ENCODE measurements at places on chromosomes 2 and 18.

DNA sequence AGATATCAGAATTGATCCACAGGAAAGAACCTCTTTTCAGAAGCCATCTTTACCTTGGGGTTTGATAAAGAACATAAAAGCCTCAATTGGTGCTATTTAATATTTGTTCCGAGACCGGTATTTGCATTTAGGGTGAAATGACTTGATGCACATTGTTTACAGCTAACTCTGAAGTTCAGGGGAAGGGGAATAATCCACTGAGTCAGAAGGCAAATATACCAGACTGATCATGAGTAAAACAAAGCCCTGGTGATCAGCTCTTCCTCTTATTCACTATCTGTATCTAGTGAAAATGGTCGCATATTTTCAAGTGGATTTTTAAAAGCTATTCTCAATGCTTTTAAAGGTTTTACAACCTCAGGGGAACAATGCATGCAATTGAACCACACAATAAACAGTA, 53.0 kb upstream of the ATP8B1 start:
- no peak for DNase-seq

GRCh38 chr2:16126517-16127275, 186.3 kb downstream of the MYCN start:
- no peak for DNase-seq

DNA sequence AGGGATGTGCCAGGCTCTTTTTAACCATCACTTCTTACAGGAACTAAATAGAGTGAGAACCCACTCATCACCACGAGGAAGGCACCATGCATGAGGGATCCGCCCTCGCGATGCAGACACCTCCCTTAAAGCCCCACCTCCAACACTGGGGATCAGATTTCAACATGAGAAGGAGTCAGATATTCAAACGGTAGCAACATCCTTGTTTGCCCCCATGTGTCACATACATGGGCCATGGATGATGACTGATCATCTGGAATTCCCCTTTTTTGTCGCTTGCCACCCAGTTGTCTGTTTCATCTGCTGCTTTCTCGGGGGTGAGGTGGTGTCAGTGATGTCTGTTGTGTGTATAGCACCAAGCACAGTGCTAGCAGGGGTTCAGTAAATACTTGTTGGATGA, 57.9 kb downstream of the NCK2 start:
- peak; percentile 58 for DNase-seq

GRCh38 chr2:210623506-210623905, 67.1 kb downstream of the CPS1 start:
- DNase-seq = no peak

DNA sequence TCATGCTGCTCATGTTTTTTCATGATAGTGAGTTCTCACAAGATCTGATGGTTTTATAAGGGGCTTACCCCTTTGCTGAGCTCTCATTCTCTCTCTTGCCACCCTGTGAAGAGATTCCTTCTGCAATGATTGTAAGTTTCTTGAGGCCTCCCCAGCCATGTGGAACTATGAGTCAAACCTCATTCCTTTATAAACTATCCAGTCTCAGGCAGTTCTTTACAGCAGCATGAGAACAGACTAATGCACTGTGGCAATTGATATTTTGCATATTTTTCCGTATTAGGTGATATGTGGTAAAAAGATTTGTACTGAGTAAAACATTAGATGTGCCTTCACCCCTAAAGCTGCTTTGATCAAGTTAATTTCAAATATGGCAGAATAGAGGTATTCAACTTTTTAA, 48.8 kb downstream of the RAB27B start:
- DNase-seq = no peak

GRCh38 chr2:147927053-147927588, 82.3 kb downstream of the ACVR2A start:
- no peak for DNase-seq

- no peak for DNase-seq
These were observed 81.8 kb upstream of the SERTAD2 start for GRCh38 chr2:64735504-64735903.

- DNase-seq = no peak
These were observed 18.4 kb downstream of the SLC4A3 start for GRCh38 chr2:219645631-219646527.

- no peak for DNase-seq
These were observed 95.7 kb upstream of the POU3F3 start for GRCh38 chr2:104758199-104758620.

- DNase-seq = no peak
These were observed 3.5 kb upstream of the NMUR1 start for GRCh38 chr2:231533777-231534125.

DNA sequence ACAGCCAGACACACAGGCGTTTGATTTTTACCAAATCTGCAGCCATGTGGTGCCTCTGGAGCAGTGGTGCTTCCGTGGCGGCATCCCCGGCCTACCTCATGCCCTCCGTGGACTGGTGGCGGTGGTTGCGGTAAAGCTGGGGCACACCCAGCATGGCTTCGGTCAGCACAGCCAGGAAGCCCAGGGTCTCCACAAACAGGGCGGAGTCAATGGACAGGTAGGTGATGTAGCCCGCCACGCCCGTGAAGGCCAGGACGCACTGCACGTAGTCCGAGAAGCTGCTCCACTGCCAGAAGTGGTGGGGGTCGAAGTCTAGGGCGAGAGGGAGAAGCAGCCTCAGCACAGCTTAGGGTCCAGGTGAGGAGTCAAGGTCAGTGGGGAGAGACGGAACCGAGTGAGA, 32.4 kb downstream of the SLC66A2 start:
- no peak for DNase-seq

DNA sequence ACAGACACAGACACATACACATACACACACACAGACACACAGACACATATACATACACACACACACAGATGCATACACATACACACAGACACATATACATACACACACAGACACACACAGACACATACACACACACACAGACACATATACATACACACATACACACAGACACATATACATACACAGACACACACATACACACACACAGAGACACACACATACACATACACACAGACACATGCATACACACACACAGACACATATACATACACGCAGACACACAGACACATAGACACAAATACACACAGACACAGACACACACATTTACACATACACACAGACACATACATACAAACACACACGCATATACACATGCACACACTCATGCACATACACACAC, 81.5 kb upstream of the ARL4C start:
- no peak for DNase-seq

GRCh38 chr2:205698286-205699268, 16.3 kb downstream of the NRP2 start:
- DNase-seq = no peak

- no peak for DNase-seq
These were observed 4.1 kb upstream of the EVA1A start for GRCh38 chr2:75564713-75565359.

DNA sequence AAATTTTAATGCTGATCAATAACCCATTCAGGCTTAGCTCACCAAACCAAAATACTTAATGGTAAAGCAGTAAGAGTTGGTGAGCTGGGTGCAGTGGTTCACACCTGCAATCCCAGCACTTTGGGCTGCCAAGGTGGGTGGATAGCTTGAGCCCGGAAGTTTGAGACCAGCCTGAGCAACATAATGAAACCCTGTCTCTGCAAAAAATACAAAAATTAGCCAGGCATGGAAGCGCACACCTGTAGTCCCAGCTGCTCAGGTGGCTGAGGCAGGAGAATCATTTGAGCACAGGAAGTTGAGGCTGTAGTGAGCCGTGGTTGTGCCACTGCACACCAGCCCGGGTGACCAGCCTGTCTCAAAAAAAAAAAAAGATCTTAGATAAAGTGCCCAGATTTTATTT, 35.7 kb upstream of the MPP4 start:
- DNase-seq = no peak

- DNase-seq = no peak
These were observed 87.9 kb downstream of the OSBPL6 start for GRCh38 chr2:178282075-178282815.

DNA sequence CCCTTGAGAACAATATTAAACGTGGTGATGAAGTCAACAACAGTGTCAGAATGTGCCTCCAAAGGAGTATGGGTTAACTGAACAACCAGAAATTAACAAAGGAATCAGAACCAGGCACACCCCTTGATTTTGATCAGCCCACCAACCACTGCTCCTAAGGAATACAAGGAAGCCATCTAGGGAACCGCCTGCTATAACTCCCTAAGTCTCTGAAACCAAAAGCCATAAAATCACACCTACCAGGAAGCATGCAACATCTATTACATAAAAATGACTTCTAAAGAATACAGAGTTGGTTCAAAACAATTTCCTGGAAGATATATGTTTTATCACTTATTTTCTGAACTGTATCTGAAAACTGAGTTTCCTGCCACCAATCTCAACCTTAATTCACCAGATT, 360.0 kb downstream of the EPHA4 start:
- no peak for DNase-seq

- DNase-seq = no peak
These were observed 190.8 kb upstream of the PARD3B start for GRCh38 chr2:204354442-204354856.

DNA sequence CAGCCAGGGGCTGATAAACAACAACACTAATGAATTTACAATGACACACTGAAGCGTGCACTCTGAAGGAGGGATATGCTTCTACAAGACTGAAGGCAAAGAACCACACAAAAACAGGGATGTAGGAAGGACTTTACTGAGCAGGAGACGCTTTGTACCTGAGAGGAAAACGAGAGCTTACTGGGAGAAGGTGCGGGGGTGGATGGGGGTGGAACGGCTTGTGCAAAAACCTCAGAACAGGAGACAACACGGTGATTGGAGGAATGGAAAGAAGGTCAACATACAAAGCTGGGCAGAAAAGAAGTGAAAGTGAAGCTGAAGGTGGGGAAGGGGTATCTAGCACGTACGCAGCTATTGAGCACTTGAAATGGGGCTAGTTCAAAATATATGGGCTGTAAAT, 93.1 kb downstream of the SLC8A1 start:
- DNase-seq = no peak

DNA sequence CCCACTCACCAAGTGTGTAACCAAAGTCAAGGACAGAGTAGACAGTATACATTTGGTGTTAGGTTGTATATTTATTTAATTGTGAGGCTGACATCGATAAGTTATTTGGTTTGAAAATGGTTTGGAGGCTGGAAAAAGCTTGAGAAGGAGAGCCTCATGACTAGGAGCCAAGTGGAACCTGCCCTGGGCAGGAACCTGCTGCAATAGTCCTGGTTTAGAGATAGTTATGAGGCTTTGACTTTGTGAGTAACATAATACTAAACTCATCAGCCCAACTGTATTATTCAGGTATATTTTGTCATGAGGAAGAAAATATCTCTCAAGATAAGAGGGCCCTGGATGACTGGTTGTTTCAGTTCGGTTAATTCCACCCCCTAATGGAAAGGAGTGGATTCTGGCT, 234.3 kb upstream of the CYRIA start:
- DNase-seq = no peak

DNA sequence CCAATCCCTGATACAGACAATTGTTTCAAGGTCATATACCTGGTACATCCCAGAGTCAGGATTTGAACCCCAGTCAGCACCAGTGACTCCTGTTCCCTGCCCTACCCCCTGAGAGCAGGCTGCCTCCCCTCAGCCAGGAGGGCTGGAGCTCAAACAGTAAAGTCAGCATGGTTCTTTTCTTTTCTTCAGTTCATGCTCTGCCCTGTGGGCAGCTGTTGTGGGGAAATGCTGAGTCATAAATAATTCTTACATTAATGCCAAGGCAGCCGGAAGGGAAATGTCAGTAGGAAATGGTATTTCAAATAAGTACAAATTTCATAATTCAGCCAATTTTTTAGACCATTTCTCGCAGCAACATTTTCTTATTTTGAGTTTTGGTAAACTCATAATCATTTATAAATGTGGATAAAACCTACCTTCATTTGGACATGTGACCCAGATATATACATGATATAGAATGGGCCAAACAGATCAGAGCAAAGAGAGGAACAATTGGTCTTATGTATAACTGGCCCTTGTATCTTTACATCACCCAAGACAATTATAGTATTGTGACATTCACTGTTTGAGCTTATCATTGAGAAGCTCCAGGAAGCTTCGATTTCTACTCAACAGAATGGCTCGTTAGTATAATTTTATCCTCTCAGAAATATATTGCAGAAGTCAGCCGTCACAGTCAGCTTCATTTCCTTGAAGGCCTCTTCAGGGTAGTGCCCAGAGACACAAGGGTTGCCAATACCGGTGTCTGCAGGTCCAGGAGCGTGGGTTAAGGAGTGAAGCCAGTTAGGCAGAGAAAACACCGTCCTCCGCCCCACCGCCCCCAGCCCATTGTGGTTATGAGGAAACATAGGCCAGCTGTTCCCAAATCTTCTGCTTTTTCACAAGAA, 28.0 kb upstream of the SCYGR1 start:
- no peak for DNase-seq

DNA sequence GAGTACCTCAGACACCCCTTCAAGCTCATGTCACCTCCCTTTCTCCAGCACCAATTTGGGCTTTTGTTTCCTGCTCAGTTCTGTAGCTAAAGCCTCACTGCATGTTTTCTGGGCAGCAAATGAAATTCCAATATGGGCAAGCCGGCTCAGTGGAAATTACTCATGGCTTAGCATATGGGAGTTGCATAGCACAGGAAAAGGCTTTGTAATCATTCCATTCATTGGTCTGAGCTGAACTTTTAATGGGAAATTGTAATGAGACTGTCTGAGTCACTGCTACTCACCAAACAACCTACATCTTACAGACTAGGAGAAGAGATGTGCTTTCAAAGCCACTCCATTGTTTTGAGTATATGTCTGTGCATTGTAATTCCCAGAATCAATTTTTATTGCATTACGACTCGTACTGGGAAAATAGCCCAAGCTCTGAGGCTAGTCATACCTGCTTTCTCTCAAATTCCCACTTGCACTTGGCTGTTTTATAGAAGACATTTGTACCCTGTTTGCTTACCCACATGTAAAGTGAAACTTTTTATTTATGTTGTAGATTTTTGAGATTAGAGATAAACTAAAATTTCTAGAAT, 139.5 kb upstream of the LRATD1 start:
- DNase-seq = no peak

DNA sequence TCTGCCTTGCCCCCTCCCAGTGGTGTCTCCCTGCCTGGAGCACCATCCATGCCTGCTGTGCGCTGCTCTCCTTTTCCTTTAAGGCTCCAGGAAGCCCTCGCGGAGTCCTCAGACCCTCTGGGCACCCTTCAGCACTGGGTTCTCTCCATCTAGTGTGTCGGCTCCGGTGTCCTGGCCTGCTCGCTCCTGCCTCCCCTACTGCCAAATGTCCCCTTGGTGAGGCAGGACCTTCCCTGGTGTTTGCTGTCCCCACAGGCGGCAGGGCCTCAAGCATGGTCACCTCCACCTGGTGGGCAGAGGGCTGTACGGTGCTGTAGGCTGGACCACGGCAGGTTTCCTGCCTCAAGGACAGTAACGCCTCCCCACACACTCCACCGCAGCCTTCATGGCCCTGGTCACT, 90.2 kb downstream of the DGKD start:
- DNase-seq = no peak

Data from CD8-positive, alpha-beta T cell (primary cell).